Stimulated activated CD8-positive, alpha-beta memory T cell treated with anti-CD3 and anti-CD28 coated beads, Interleukin-15, amount 100 ng/mL, for 4 hours (primary cell): ENCODE measurements at places on chromosomes 16 and 17.

DNA sequence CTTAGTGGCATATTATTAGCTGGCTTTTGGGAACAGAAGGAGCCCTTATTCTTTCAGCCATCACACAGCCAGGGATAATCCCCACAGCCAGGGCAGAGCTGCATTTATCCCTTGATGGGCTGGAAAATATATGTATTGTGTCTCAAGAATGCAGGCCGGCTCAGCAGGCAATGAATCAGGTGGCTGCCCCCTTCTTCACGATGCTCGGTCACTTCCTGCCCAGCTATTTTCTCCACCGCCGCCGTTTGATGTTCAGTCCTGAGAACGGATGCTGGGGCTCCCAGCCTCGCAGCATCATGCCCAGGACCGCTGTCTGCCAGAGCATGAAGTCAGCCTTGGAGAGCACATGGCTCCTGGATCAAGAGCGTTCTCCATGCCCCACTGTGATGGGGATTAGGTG lies 4.3 kb upstream of the MYH3 start:
- DNase-seq: no peak

DNA sequence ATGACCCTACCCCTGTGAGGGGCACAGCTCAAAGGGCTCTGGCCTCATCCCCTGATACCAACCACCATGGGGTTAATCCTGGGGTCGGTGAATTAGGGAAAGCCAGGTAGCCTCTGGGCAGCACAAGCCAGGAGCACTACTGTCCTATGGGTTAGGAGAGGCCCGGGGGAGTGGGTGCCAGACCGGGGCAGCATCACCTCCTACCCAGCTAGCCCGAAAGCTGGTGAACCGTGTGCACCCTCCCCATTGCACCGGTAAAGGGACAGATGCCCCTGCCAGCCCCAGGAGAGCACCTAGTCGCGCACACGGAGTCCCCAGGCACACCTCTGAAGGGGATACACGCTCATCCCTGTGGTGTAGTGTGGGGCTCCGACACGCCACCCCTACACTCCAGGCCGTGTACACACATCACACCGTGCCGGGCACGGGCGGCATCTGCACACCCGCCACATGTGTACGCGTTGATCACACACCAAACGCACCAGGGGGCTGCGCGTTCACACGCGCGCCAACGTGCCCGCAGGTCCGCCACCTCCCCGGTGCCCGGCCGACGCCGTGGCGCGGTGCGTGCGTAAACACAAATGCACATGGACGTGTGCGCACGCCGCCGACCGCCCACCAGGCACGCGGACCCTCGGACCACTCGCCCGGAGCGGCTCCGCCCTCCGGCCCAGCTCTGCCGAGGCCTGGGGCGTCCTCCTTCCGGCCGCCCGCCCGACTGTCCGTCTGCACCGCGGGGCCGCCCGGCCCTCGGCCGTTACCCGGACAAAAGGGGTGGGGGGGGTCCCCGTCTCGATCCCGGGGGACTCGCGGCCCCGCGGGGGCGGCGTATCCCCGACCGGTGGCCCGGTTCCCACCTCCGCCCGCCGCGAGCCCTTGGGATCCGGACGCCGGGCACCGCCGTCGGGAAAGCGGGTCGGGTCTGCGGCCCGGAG lies 785 bp downstream of the UBALD1 start:
- DNase-seq: no peak

DNA sequence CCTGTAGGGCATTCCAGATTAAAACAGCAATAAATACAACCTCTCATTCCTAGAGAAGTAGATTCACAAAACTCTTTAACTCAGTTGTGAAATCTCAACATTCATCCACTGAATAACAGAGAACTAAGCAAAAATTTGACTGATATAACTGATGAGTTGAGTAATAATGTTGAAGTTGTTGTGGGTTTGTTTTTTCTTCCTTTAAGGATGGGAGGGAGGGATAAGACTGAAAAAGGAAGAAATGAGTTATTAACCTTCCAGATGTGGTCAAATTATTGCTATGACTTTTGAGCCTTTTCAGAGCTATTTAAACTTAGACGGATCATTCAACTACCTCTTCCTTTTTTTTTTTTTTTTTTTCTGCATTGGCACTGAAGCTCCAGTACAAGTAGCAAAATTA lies 38.6 kb downstream of the SKAP1 start:
- no peak for DNase-seq

- DNase-seq: no peak
Measured at GRCh38 chr16:27460663-27461482, 58.9 kb downstream of the IL21R start.

DNA sequence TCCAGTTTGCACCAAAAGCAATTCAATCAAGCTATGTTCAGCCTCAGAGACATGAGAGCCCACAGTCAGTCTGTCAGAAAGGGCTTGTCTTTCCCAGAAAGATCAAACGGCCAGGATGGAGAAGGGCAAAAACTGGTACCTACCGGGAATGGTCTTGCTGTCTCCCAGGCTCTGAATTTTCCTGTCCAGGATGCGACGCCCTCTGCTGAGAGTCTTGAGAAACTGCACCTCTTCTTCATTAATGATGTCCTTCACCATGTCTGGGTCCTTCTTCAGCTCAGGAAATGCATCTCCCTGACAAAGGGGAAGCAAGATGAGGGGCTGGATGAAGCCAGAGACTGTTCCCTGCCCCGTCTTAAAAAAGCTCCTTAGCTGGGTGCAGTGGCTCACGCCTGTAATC lies 15.8 kb upstream of the EXOSC6 start:
- DNase-seq: no peak

DNA sequence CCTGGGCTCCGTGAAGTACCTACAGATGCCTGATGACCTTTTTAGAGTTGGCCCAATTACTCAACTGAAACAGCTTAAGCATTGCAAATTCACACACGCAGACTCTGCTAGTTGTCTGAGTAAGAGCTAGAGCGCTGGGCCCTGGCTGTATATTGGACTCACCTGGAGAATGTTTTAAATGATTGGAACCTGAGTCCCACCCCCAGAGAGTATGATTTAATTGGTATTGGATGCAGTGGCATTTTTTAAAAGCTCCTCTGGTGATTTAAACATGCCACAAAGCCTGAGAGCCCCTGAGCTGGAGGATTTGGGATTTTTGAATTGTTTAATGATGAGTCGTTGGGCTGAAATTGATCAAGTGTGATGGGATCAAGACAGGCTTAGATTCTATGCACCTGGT lies 143.9 kb upstream of the SDK2 start:
- no peak for DNase-seq

DNA sequence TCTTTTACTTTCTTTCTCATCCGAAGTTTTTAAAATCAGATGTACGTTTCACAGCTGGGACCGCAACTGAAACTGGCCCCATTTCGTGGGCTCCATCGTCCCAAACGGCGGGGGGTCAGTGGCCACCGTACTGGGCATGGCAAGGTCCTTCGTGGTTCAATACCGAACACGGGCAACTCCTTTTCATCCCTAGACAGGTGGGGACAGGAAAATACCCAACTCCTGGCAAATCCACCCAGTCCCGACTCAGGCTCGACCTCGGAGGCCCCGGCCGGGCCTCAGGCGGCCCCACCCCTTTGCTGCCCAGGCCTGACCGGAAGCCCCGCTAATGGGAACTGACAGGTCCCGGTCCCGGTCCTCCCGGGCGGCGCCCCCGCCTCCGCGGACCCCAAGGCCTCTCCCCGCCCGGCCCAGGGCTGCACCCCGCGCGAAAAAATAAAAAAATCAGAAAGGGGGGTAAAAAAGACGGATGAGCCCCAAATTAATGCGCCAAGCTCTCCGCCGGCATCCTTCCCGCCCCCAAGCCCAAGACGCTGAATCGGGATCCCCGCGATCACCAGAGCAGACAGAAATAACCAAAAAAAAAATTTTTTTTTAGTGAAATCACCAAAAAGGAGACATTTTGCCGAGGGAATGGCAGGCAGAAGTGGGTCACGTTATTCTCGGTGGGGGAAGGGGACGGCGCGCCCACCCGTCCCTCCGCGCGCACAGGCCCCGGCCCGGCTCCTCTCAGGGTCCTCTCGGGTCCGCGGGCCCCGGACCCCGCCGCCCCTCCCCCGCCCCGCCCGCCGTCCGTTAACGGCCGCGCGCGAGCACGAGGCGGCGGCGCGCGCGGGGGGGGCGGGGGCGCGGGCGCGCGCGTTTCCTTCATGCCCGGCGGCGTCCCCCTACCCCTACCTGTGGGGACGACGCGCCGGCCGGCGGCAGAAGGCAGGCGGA lies 562 bp downstream of the ZC3H7A start:
- no peak for DNase-seq

- DNase-seq: no peak
Measured at GRCh38 chr17:27825459-27825858, 25.1 kb upstream of the NOS2 start.
